ENCODE measurements at places on chromosomes 1 and 21.
A peak's percentile ranks its signal among the peaks of the same experiment; 100 is the strongest.

GRCh38 chr1:21614419-21615115 lies 54.6 kb downstream of the RAP1GAP start:
- no peak for DNase-seq

GRCh38 chr1:59927213-59927612 lies 640 bp upstream of the CYP2J2 start:
- no peak for DNase-seq

DNA sequence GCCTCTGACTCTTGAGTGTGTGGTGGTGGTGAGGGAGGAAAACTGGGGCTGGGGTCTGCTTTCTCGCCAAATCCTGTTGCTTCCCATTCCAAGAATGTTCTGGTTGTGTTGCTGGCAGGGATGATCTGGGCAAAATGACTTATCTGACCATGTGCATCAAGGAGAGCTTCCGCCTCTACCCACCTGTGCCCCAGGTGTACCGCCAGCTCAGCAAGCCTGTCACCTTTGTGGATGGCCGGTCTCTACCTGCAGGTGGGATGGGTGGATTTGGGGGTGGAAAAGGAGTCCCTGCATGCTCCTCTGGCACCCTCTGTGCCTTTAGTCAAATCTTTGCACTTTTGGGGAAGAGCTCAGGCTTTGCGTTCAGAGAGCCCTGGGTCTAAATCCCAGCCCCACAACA lies 18.1 kb downstream of the CYP4B1 start:
- no peak for DNase-seq

DNA sequence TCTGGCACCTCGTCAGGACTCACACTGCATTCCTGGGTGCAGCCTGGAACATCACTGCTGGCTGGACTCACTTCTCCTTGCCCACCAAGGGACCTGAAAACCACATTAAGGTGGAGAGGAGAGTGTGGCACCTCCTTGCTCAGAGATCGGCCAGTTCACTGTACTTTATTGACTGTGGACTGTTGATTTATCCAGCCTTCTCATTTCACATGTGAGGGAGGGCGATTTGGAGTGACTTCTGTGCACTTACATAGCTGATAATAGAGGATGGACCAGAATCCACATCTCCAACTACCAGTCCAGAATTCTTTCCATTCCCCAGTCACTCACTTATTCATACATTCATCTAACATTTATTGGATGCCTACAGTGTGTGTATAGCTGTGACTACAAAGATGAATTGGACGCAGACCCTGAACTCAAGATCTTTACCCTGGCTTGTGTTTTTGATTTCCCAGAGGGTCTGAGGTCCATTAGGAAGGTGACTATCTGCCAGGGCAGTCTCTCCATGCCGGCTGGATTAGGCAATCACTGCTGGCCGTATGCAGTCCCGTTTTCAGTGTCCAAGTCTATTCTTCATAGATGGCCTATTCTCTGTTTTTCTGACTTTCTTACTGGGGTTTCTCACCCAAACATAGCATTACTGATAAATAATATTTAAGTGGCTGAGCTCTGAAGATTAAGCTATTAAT lies 233.5 kb upstream of the SGIP1 start:
- no peak for DNase-seq

DNA sequence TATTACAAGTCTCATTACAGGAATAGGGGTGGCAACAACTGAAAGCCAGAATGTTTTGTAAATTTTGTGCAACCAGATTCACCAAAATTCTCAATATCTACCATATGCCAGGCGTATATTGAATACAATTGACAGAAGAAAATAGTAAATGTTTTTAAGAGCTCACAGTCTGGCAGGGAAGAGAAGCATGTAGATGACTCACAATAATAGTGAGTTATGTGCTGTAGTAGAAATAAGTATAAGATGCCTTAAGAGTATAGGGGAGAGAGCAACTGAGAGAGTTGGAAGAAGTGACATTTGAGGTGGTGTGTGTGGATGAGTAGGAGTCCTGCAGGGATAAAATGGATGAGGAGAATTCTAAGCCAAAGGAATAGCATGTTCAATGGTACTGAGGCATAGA lies 170.5 kb upstream of the FGGY start:
- no peak for DNase-seq

DNA sequence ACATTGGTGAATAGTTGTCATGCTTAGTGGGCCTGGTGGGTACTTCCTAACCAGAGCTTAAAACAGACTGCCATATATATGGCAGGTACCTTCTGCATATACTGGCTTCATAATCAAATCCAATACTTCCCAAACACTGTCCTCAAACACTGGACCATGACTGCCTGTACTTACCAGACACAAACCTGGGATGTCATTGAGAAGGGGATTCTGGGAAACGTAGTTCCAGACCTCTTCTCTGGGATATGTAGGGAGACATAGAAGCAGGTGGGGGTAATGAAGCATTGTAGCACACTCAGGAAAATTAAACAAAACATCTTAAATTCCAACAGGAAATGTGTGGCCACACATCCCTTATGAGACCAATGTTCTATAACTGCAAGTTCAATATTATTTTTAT lies 76.5 kb upstream of the ADAMTS5 start:
- DNase-seq, result no peak

GRCh38 chr1:53123453-53124140 lies 18.8 kb downstream of the SLC1A7 start:
- no peak for DNase-seq

- DNase-seq, result no peak
Observed at GRCh38 chr1:40956407-40956806, 23.1 kb upstream of the CTPS1 start.

GRCh38 chr1:63946866-63947491 lies 173.2 kb downstream of the ROR1 start:
- DNase-seq, result no peak

- no peak for DNase-seq
Observed at GRCh38 chr1:216532251-216532798, 109.1 kb upstream of the USH2A start.

DNA sequence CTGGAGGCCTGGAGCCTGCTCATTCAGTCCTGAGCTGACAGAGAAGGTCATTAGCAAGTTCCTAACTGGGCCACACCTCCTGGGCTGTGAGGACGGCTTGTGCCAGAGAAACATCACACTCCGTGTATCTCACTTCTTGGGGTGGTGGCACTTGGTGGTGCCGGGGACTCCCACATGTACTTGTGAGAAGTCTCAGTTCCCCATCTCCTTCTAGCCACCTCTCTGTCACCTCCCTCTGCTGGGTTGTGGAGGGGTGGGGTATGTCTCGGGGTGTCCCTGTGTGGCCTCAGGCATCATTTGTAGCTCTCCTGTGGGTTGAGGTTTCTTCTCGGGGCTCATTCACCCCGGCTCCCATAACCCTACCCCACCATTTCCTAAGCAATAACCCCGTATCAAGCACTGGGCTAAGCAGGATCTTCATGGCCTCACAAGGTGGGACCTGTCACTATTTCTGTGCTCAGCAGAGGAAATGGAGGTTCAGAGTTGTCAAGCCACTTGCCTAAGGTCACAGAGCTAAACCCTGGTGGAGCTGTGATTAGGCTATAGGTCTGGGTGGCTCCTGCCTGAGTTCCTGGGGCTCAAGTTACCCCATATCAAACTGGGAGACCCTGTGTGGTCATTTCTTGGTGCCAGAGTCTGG lies 62.5 kb downstream of the UBIAD1 start:
- DNase-seq, result no peak

GRCh38 chr1:208201229-208201628 lies 43.0 kb downstream of the PLXNA2 start:
- no peak for DNase-seq

- peak; percentile 49 for DNase-seq
Observed at GRCh38 chr1:6260961-6261614, at the start of gene GPR153. TSS of gene GPR153 (minus strand) at chr1:6261098. CDS start at chr1:6254905, 6,193 bp downstream.

DNA sequence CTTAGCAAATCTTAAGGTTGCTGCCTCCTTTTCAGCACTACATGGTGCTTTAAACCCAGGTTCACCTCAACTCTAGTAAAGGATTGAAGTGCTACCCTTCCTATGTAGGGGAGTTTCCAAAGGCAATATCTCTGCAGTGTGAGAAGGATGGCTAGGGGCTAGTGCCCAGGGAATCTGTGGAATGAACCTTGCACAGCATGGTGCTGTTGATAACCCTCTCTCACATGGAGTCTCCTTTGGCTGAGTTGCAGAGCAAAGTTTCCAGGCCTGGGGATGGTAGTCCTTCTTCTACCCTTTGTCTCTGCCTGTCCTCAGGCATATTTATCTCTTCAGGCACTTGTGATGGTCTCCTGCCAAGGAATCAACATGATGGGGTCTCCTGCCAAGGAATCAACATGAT lies 59.4 kb downstream of the AXDND1 start:
- no peak for DNase-seq

GRCh38 chr1:233085566-233085965 lies 135.2 kb downstream of the NTPCR start:
- DNase-seq, result no peak

GRCh38 chr1:216173376-216173995 lies 249.8 kb downstream of the USH2A start:
- no peak for DNase-seq

GRCh38 chr1:176961678-176962077 lies 202.8 kb downstream of the ASTN1 start:
- no peak for DNase-seq

- no peak for DNase-seq
Observed at GRCh38 chr1:76267631-76268030, 193.1 kb downstream of the ST6GALNAC3 start.

DNA sequence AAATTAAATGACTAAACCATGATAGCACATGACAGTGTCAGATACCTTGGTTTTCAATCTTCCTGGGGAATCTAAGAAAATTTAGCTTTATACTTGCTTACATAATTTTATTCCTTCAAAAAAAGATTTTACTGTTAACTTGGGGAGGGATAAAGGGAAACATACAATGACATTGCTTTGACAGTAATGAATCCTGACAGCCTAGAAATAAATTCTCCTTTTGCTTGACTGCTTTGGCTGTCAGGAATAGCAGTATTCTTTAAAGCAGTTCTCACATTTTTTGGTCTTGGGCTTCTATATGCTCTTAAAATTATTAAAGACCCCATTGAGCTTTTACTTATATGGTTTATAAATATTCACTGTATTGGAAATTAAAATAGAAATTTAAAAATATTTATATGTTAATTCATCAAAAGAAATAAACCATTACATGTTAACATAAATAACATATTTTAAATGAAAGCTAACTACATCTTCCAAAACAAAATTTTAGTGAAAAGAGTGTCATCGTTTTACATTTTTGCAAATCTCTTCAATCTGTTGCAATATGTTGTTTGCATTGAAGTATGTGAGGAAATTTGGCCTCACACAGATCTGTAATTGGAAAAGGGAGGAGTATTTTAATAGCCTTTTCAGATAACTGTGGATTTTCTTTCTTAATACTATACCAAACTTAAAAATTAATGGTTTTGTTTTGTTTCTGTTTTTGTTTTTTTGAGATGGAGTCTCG lies 16.1 kb downstream of the EPHX4 start:
- DNase-seq, result no peak

GRCh38 chr1:226029093-226029496 lies 30.0 kb upstream of the SDE2 start:
- no peak for DNase-seq

GRCh38 chr1:10785728-10786638 lies 10.5 kb downstream of the CASZ1 start:
- no peak for DNase-seq

DNA sequence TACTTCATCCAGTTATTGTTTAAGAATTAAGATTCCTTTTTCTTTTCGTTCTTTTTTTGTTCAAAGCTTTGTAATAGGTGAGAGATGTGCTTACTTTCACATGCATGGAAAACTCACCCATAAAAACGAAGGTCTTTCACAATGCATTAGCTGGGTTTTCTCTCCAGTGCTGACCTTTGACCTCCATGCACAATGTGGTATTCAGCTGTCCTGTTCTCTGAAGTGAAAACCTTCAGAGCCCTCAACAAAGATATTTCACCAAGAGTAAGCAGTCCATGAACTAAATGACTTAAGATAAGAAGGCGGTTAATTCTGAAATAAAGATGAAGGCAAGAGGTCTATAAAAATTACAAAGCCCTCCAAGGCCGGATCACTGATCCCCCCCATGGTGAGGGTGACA lies 77.1 kb upstream of the IPO9 start:
- DNase-seq, result no peak

- DNase-seq, result peak; percentile 56
Observed at GRCh38 chr21:34669149-34669879, 520 bp downstream of the CLIC6 start.

- no peak for DNase-seq
Observed at GRCh38 chr1:236002025-236002390, 62.9 kb downstream of the NID1 start.

DNA sequence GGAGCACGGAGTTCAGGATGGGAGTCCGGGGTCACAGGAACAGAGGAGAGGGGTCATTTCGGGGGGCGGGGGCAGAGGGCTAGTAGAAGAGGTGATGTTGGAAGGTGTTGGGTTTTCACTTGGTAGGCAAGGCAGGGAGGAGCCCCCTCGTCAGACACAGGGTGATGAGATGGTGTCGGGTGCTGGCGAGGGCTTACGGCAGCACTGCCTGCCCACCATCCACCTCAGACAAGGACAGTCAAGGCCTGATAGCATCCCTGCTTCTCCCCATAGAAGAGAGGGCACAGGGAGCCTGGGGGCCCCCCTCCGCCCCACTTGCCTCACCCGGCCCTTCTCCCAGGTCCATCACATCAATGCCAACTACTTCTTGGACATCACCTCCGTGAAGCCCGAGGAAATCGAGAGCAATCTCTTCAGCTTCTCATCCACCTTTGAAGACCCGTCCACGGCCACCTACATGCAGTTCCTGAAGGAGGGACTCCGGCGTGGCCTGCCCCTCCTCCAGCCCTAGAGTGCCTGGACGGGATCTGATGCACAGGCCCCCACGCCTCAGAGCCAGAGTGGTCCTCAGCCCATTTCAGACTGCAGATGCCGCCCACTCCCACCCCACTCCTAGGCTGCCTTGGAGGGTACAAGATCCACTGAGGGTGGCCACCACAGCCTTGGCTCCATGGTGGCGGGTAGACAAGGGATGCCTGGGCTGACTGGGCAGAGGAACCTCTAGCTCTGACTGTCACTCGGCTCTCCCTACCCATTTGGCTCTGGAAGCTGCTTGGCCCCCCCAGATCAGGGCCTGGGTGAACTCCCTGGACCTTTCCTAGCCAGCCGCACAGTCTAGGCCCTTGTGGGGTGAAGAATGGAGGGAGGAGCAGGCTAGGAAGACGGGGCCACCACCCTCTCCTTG lies 4.3 kb upstream of the MTFR1L start:
- DNase-seq, result no peak

GRCh38 chr1:209710093-209710492 lies 5.4 kb downstream of the HSD11B1 start:
- DNase-seq, result no peak

DNA sequence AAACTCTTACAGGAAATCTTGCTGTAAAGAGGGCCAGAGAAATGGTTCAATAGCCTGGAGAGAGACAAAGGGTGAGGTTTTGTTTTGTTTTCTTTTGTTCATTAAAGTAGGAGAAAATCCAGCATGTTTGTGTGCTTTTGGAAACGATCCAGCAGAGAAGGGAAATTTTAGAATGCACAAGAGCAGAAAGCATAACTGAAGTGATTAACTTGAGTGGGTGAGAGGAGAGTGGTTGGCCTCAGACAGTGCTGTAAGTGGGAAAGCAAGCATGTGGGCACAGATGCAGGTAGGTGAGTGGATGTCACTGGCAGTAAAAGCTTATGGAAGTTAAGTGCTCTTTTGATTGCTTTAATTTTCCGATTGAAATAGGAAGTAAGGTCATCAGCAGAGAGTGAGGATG lies 50.2 kb downstream of the EEIG2 start:
- DNase-seq, result no peak

All from stimulated activated naive CD8-positive, alpha-beta T cell treated with anti-CD3 and anti-CD28 coated beads, Interleukin-15, amount 100 ng/mL, for 72 hours (primary cell).